ENCODE measurements at places on chromosomes 5 and 9.

DNA sequence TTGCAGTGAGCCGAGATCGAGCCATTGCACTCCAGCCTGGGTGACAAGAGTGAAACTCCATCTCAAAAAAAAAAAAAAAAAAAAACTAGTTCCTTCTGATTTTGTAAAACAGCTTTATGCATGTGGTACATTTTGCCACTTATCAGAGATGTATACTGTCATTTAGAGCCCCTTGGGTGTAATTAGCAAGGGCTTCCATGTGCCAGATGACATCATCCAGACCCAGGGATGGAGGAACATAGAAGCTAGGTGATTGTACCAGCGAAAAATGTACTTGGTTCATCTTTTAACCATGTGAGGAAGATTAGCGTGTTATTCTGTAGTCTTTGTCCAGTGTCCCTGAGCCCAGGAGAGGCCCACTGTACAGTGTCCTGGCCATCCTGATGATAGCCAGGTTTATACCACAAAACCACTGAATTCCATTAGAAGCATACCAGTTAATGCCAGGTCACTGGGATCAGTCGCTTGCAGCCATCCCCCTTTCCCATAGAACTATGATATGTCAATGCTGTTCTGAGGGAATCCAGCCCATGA, 239.3 kb upstream of the SGCD start:
- no peak for DNase-seq

DNA sequence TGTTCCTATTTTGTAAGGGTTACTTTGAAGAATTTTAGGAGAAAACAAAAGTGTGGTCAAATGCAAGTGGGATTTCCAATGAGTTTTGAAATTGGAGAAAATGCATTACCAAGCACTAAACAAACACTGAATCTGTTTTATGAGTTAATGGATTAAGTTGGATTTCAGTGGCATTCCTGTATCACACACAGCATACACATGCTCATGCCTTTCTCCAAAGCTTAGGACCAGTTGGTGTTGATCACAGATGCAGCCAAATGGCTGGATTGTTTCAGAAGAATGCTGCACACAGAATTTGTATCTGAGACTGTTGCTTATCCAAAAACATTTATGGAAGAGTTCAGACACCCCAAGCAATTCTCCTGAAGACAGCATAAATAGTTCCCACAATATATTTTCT, 611.1 kb downstream of the ACTL7B start:
- no peak for DNase-seq

DNA sequence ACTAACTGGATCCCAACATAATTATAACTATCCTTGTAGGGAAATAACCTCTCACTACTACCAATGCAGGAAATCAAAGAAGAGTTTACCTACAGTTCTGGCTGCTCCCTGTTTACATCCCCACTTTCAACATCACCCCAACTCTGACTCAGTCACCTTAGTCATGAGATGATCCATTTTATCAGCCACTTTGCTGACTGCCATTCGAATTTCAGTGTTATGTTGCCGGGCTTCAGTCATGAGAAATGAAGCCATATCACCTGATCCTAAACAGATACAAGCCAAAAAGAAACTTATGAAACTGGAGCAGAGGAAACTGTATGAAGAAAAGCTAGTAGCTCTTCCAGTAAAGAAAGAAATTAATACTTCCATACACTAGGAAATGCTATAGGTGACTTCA, 33.7 kb downstream of the SLC31A2 start:
- no peak for DNase-seq

DNA sequence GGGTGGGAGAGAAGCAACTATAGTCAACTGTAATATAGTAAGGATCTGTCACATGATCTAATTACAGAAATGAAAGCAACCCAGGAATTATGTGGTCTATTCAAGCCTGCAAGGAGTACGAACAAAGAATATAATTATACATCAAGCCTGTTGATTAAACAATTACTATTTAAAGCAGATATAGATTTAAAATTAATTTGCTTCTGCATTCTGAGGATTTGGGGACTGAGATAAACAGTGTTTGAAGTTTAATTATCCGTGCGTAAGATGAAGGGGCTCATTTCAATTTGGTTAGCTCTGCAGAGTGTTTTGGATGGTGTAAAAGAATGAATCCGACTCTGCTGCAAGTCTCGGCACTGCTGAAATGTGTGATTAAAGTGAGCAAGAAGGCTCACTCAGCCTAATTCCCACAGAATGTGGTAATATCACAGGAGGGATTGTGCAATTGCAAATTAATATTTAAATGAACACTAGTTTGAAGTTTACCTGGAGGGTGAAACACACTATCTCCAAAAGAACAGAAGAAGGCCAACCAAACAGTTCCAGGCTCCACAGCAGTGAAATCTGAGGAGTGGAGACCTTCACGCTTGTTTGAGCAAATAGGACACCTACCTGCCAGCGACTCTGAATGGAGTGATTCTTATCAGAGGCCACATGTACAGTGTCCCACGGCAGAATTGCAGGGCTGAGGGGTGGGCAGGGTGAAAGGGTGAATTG, 420.6 kb upstream of the SLC30A5 start:
- no peak for DNase-seq

GRCh38 chr9:34279411-34279810, 49.7 kb downstream of the KIF24 start:
- DNase-seq = peak; percentile 54

DNA sequence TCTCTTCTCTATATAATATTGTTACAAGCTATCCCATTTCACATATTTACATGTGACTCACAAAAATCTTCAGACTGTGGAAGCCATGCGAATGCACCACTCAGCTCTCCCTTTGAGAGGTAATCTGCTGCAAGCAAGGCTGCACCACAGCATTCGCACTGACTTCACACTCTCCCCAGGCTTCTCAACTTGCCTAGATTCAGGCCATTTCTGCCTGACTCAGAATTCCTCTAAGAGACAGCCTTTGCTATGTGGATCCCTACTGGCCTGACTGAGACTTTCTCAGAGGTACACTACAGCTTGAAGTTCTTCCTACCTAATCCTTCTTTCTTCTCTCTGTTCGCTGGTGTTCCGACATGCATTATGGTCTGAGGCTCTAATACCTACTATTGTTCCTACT, 21.1 kb upstream of the DMRTA1 start:
- no peak for DNase-seq

DNA sequence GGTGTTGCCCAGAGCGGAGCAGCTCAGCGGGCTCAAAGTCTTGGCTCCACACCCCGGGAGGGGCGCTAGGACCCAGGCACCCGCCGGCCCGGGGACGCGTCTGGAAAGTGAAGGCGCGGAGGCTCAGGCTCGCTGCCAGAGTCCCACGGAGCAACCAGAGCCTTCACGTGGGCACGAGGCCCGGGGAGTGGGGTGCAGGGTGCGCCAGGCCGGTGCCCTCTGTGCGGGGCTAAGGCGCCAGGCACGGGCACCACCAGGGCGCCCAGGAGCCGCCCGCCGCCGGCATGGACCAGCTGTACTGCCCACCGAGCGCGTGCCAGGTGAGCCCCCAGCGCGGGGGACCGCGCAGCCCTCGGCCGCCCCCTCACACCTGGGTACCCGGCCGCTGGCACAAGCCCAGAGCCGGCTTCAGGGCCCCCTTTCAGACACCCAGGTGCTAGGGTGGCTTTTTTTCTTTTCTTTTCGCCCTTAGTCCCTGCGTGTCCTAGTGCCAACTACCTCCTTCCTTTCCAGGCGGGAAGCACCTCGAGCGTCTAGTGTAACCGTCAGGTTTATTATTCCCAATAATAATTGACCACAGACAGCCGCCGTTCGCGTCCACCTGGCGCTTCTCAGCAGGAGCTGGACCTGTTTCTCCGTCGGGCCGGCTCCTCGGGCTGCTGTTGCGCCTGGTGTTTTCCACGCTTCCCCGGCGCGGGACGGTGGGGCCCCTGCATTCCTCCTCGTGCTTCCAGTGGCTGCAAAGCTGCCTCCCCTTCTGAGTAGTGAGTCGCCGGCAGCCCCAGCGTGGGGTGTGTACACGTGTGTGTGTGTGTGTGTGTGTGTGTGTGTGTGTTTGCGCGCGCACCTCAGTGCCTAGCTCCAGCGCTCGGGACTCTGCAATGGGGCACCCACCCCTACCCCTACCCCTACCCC, 30.1 kb upstream of the PDE8B start:
- no peak for DNase-seq

DNA sequence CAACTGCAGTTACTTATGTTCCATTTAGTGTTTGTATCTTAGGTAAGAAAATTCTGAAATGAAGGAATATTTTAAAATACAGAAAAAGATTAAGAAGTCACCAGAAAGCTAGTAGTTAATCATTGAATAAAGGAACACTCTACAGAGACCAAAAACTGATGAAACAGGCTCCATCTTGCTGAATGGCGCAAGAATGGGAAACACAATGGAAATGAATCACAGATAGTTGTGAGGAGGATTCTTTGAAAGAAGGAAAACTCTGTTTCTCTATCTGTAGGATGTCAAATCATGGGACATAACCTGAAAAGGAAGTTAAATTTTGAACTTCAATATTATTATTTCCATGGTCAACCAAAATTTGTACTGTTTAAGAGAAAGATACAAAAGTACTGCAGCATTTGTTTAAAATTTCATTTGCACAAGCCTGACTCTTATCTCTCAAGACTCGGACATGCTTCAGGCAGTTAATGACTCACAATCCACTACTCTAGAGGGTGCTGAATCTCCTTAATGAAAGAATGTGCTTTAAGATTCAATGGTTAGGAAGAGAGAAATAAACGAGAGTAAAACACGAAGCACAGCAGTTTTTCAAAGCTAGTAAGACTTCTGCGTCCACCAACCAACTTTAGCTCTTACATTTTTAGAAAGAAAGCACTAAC, 1064.4 kb upstream of the DMAC1 start:
- no peak for DNase-seq

GRCh38 chr5:100402071-100402470, 133.1 kb upstream of the FAM174A start:
- no peak for DNase-seq

- no peak for DNase-seq
These were observed 49.4 kb upstream of the GRIN3A start for GRCh38 chr9:101787891-101788290.

- no peak for DNase-seq
These were observed 140.5 kb upstream of the IRX4 start for GRCh38 chr5:2023196-2023595.

- no peak for DNase-seq
These were observed 89.2 kb upstream of the PRRC1 start for GRCh38 chr5:127428276-127428675.

- DNase-seq = no peak
These were observed 322.8 kb upstream of the RFX3 start for GRCh38 chr9:3848445-3849114.

Measured in pulmonary artery endothelial cell (primary cell).